Naive thymus-derived CD8-positive, alpha-beta T cell (primary cell): ENCODE measurements at places on chromosomes 4 and X.

DNA sequence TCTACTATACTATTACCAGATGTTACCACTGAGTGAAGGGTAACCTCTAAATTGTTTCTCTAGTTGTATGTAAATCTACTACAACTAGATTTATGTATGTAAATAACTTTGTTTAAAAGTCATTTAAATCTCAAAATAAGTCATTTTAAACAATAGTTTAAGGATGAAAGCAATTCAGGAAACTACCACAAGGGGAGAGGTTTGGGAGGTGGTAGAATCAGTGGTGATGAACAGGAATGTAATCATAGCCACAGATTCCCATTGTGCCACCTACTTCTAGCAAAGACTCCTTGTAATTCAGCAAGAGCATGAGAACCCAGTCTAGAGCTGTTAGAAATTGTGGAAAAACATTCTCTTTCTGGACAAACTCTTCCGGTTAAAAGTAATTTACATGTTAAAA, 234.6 kb downstream of the SLC7A11 start:
- DNase-seq = no peak

DNA sequence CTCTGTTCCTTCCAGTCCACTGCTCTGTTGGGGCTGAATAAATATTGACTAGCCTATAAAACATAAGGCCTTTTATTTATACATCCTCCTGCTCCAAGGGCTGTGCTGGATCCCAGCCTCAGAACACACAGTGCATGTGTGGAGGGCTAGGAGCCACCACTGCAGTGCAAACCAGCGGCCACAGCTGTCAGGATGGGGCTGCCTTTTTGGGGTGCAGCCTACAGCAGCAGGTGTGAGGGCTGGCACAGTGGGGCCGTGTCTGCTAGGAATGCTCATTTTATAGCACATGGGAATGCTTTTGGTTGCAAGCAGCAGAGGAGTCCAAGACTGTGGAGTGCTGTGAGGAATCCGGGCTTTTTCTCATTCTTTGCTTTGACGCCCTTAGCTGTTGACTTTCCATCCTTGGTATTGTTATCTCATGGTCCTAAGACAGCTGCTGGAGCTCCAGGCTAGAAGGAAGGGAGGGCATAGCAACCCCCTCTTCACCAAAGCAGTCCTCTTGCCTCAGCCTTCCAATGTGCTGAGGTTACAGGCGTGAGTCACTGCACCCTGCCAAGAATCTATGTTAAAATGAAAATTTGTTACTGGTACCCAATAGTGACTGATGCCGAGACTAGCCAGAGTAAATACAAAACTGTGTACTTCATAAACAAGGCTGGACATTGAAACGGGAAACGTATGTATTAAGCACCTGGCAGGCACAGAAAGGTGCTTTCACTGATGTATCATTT, 334.3 kb upstream of the GATB start:
- no peak for DNase-seq

DNA sequence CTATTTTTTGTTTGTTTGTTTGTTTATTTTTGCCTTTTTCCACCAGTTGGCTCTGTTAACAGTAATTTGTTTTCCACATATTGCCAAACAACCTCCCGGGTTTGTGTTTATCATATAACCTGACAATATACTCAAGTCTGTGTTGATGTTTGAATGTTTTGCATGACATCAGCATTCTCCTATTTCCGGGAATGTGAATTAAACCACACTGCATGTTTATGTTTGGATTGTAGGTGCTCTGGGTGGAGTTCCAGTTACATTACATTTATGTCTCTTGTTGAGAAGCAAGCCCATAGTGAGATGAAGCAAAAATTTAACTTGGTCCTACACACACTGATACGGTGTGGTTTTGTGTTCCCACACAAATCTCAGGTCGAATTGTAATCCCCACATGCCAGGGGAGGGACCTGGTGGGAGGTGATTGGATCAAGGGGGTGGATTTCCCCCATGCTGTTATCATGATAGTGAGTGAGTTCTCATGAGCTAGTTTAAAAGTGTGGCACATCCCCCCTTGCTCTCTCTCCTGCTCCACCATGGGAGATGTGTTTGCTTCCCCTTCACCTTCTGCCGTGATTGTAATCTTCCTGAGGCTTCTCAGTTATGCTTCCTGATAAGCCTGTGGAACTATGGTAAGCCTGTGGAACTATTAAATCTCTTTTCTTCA, 54.4 kb upstream of the CLNK start:
- no peak for DNase-seq

- DNase-seq = no peak
Observed at GRCh38 chr4:45082101-45082500, 355.7 kb upstream of the GNPDA2 start.

DNA sequence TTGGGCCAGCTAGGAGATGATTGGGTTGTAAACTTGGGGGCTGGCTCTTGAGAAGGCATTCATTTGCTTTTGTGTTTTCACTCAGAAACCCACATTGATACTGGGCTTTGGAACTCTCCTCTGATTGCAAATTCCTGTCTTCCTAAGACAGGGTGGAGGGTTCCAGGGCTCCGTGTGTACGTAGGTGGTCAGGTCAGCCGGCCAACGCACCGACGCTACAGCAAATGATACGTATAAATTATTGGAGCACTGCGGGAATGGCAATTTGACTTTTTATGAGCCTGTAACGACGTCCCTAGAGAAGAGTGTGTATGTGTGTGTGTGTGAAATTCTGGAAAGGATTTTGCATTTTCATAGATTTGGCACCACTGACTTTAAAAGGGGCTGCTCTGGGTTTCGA, 236.9 kb downstream of the SHOX start:
- no peak for DNase-seq

- no peak for DNase-seq
Observed at GRCh38 chrX:135345107-135345589, 35.9 kb downstream of the ETDC start.

DNA sequence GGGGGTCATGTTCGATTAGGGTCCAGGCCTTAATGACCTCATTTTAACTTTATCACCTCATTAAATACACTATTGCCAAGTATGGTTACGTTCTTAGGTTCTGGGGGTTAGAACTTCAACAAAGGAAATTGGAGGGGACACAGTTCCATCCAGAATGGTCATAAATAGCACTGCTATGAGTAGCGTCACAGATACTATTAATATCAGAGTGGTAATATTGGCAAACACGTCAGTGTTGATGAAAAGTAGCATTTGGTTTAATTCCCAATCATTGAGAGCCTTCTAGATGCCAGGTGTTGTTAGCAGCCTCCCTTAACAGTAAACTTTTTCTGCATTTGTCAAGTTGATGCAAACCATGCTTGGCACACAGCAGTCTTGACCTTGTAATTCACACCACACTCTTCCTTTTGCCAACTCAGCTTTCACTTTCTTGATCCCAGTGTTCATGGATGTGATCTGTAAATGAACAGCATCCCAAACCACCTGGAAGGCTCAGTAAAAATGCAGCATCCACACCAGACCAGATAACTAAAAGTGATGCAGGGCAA, 912.5 kb upstream of the TENM3 start:
- DNase-seq = no peak

GRCh38 chr4:65845199-65845773, 175.0 kb upstream of the EPHA5 start:
- DNase-seq = no peak

- DNase-seq = no peak
Observed at GRCh38 chr4:169582203-169582602, 30.2 kb downstream of the NEK1 start.

GRCh38 chr4:82469791-82470345, 39.5 kb downstream of the ENOPH1 start:
- DNase-seq = no peak

GRCh38 chrX:150870029-150870428, 28.4 kb downstream of the CD99L2 start:
- DNase-seq = no peak

DNA sequence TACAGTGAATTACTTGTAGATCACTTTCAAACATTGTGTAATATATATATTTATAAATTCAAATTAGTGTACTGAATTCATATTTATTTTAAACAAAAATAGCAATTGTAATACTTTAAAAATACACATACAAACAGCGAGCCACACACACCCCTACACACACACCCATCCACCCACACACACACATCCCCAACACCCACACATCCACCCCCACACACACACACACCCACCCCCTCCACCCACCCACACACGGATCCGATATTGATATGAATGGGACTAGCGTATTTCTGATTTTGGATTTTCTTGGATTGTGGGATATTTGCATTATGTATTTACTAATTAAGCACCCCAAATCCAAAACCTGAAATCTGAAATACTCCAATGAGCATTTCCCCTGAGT, 451.2 kb downstream of the PCDH7 start:
- DNase-seq = no peak

DNA sequence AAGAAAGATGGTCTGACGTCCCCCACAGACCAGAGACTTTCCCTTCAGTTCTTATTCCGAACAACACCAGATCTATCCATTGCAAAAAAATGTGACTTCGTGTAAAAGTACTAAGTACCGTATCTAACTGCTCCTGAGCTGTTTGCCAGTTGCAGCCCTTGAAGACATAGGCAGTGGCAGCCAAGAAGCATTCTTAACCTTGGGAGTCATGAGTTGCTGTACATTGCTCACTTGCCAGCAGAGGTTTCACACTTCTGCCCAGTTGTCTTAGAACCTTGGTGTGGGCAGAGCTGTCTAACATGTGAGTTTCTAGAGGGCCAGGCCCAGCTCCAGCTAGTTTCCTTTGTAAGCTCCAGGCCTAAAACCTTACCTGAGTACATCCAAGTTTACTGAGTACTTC, 10.5 kb upstream of the CHRDL1 start:
- no peak for DNase-seq

DNA sequence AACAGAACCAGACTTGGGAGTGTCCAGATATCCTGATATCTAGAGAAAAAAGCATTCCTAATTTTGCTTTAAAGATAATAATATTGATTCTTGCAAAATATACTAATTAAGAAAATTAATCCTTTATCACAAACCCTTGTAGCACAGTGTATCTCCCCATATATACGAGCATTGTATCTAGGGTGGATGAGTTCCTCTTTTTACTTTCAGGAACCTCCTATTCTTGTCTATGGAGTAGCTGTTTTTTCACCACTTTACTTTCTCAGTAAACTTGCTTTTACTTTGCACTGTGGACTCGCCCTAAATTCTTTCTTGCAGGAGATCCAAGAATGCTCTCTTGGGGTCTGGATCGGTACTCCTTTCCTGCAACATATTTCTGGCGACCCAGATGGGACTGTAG, 103.9 kb downstream of the GLUD2 start:
- no peak for DNase-seq

DNA sequence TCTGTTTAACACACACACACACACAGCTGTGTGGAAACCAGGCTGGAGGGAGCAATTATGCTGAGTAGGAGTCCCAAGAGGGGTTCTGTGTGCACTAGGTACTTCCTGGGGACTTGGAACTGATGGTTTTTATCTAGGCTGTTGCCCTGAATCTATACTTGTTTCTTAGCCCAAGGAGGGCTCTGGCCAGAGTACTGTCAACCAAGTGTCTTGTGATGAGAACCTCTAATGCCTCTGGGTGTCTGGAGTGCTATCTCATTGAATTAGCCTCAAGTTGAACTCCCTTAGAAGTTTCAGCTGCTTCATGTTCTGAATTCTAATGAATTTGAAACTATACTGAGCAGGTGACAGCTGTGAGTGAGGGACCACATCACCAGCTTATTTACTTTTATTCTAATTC, 16.6 kb downstream of the ARHGAP24 start:
- DNase-seq = no peak

DNA sequence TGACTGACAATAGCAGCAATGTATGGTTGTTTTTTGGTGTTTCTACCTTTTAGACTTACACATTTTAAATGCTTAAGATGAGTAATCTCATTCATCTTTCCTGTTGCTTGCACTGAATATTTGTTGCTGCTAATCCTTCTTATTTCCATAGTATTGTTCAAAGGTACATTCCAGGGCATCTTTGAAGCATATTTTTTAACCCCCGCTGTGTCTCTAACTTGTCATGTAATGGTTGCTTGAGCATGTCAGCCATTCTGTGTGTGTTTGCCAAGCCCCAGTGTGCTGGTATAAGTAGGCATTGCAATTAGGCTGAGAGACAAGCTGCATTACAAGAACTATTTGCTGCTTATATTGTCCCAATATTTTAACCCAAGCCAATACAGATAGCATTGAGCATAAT, 87.9 kb downstream of the IL1RAPL1 start:
- no peak for DNase-seq

DNA sequence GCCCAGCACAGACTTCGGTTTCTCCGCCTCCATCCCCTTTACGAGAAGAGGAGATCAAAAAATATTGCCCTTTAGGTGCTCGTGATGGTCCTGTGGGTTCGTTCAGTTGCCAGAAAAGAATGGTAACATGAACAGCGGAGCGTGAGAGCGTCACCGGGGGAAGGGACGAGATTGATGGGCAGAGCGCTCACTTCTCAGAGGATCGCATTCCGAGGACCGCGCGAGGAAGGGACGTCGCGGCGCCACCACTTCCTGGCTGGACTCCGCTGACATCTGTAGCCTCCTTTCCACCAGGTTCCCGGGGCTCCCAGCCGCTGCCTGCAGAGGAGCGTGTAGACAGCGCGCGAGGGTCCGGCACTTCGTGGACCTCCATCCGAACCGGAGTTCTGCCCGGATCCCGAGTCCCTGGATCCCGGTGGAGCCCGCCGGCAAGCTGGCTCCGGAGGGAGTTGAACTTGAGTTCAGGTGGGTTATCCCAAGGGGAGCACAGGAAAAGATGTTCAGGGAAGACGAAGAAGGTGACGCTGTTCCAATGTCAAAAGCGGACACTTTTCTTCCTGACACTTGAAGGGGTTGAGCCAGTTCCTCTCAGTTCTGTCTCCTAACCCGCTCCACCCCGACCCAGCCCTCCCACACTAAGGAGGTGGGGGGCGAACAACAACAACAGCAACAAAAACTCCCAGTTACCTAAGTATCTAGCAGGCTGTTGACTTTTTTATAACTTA, 484 bp downstream of the GALNTL6 start:
- no peak for DNase-seq

DNA sequence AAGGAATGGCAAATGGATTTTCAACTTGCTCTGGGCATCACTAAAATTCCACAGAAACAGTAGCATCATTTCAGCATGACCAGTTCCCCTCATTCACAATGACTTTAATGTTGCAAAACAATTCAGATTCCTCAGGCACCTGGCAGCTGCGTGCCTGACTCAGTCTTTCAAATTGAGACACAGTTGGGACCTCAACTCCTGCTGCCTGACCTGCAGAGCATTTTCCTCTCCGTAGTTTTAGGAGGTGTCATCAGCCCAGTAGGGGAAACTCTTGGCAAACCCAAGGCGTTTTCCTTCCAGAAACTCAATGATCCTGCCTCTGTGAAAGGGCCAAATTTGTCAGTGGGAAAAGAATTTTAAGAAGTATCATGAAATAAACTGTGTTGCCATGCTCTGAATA, 388.9 kb downstream of the SPRY1 start:
- no peak for DNase-seq

GRCh38 chr4:42398871-42399331, 1.6 kb downstream of the SHISA3 start:
- no peak for DNase-seq

DNA sequence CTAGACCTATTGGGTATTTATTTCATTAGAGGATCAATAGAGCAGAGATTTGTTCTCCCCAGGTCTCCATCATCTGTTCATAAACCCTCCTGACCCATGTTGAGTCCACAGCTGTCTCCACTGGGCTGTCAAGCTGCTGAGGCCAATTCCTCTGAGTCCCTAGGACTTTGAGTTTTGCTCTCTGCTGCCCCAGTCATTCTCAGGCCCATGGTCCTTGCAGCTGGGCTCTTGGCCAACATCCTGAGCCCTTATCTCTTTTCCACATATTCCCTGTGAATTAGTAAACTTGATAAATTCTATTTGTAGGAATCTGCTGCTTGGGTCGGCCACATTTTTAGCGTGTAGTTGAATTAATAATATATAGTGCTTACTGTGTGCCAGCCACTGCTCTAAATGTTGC, 41.9 kb downstream of the FHL1 start:
- no peak for DNase-seq
